ENCODE measurements at places on chromosomes 12 and 14.

DNA sequence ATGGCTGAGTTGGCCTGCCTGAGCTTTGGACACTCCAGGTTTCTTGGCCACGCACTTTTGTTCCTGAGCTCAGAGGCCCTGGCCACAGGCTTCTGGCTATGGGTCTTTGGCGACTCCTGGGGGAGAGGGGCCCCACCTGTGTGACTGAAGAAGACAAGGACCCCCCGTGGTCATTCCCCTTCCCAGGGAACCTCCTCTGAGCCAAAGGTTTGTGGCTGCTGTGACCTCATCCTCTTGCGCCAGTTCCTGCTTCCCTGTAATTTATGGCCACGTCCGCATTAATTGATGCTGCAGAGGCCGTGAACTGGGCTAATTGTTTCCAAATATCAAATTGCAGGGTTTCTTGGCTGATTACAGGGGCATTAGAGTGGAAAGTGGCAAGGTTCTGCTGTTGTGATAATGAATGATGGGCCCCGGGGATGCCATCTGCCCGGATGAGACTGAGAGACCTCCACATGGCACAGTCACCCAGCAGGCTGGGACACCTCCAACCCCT is 27.6 kb upstream of the NOS1 start:
- no peak for DNase-seq

- no peak for DNase-seq
Measured at GRCh38 chr12:28543021-28543890, 353.0 kb downstream of the CCDC91 start.

- DNase-seq = no peak
Measured at GRCh38 chr14:51298895-51299294, 58.8 kb downstream of the TMX1 start.

DNA sequence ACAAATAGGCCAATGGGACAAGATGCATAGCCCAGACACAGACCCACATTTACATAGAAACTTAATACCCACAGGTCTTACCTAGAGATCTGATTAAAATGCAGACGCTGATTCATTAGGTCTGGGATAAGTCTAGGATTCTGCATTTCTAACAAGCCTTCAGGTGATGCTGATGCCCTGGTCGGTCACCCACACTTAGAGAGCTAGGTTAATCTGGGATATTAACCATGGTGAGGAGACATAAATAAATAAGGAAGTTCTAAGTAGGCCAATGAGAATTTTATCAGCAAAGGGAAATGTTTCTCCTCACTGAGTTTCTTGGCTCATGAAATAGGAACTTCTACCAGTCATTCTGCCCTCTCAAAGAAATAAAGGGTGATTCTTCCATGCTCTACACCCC is 120.1 kb downstream of the BMP4 start:
- no peak for DNase-seq

GRCh38 chr12:66751432-66752113 is 72.7 kb upstream of the GRIP1 start:
- DNase-seq = no peak

DNA sequence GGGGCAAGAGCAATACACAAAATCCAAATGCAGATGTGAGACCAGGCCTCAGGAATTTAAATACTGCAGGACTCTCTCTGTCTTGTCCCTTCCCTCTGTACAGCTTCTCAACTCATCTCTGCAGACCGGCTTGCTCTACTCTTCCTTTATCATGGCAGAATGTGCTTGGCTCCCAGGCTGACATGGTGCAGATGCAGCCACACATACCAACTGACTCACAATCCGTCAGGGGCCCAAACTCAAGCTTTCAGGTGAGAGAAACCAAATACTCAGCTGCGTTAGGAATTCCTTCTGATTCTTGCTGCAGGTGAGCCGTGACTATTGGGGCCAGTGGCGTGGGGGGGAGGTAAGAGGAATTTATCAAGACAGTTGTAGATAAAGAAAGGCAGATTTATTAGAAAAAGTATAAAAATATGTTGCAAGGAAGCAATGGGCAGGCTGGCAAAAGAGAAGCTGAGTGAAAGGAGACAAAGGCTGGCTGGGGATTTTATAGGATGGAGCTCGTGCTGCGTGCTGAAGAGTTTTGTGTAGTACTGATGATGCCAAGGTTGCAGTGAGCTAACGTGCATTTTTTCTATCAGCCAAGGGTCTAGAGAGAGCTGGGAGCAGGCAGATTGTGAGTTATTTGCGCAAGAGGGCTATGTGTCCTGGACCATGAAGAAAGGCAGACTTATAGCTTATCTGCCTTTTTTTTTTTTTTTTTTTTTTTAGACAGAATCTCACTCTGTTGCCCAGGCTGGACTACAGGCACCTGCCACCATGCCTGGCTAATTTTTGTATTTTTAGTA is 5.0 kb upstream of the LGALS3 start:
- no peak for DNase-seq

GRCh38 chr12:12181511-12181910 is 85.3 kb downstream of the LRP6 start:
- no peak for DNase-seq

- DNase-seq = no peak
Measured at GRCh38 chr14:71711619-71712018, 220.6 kb upstream of the RGS6 start.

DNA sequence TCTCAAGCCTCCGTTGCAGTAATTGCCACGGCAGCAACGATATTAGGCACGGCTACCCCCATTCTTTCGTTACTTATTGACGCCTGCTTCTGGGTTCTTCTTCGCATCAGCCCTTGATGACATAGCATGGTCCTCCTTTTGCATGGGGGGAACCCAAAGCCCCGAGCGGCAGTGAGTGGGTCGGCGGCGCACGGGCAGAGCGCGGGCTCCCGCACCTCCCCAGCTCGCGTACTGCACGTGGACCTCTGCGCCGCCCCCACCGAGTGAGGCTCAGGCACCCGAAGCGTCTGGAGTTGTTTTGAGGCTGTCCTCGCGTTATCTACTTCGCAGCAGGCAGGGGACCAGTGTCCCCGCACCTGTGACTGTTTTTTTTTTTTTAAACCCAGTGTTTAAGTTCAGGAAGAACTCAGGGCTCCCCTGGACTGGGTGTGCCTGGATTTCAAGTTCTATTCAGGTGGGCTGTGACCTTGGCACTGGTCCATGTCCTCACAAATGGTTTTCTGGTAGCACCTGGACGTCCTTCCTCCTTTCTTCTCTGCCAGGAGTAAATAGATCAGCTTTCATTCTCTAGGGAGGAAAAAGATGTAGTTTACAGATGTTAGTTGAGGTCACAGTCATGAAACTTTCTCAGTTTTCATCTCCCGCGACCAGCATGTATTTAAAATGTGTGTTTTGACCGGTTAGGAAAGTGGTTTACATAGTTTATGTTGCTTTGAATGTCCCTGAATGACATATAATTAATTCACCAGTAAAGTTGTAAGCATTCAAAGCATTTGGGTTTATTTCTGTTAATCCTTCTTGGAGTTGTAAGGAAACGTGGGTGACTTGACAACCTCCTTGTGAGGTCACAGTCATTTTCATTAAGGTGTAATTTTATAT is 1.4 kb upstream of the FOXN4 start:
- no peak for DNase-seq

DNA sequence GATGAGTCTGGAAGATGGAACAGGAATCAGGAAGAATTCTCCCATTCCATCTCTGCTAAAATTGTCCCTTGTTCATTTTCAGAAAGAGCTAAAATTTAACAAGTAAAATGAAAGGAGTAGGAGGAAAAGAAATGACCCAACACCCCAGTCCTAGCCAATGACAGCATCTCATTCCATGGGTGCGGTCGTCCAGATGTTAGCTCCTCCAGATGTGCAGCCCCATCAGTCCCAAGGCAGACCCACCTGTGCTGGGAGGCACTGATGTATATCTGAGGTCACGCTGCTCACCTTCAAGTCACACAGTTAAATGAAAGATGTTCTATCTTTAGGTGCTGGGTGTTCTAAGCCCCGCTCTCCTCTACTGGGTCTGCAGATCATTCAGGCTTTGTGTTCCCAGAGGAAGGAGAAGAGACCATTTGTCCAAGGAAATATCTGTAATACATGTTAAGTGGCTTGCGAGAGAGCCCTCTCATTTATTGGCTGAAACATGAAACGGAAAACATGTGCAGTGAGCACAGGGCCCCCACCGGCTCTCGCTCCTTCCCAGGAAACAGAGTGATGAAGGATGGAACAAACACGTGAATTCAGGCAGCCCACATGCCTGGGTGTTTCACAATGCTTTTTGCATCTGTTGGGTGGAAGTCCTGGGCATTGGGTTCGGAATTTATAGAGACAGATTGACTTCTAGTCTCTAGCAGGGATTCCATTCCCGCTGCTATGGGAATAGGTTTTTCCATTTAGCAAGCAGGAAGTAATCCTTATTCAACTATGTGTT is 294.6 kb downstream of the NUAK1 start:
- no peak for DNase-seq

- peak; percentile 15 for DNase-seq
Measured at GRCh38 chr12:12467688-12468261, 94.9 kb downstream of the DUSP16 start.

DNA sequence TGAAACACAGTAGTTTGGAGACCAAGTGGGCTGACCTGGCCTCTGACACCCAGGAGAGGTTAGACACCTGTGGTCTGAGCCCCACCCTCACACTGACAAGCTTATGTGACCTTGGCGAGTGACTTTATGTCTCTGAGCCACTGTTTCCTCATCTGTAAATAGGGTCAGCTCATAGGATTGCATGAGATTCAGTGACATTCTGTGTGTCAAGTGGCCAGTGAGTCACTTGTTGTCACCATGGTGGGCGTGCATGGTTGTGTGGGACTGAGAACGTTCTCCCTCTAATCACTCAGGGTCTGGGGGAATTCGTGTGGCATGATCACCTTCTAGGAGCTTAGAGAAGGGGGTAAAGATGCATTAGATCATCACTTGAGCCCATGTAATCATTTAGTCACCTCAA is 146.4 kb downstream of the PHETA1 start:
- DNase-seq = no peak

DNA sequence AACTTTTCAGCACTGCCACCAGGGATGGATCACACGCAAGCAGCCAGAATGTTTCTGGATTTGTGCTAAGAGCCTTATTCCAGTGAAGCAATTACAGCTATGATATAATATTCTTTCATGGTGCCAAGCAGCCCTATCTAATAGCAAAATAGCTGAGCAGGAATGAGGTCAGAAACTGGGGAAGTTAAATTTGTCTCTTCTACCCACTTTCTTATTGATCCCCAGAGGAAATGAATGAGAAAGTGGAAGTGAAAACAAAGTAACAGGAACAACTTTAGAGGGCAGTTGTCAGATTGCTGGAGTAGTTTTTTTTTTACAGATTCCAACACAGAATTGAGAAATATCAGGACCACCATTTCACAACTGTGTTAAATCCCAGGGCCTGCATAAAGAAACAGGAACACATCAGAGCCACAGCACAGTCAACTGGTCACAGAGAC is 44.8 kb downstream of the GCH1 start:
- DNase-seq = no peak

DNA sequence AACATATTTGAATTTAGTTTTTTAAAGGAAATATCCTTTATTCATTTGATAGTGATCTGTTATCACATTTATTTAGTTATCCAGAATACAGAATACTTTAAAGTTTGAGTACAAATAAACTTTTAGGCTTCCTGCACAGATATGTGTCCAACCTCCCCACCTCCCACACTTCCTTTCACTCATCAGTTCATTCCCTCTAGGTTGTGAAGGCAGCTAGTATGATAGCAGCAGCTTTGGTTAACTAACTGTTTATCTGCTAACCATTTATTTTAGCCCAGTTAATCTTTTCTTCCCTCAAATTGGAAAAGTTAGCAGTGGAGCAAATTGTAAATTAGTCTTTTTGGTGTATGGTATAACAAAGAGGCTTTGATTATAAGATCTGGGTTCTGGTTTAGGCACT is 35.7 kb downstream of the CNOT2 start:
- no peak for DNase-seq

- peak; percentile 14 for DNase-seq
Measured at GRCh38 chr14:57390806-57391516, 575 bp downstream of the NAA30 start.

- DNase-seq = no peak
Measured at GRCh38 chr14:55505846-55506245, 65.4 kb upstream of the TBPL2 start.

DNA sequence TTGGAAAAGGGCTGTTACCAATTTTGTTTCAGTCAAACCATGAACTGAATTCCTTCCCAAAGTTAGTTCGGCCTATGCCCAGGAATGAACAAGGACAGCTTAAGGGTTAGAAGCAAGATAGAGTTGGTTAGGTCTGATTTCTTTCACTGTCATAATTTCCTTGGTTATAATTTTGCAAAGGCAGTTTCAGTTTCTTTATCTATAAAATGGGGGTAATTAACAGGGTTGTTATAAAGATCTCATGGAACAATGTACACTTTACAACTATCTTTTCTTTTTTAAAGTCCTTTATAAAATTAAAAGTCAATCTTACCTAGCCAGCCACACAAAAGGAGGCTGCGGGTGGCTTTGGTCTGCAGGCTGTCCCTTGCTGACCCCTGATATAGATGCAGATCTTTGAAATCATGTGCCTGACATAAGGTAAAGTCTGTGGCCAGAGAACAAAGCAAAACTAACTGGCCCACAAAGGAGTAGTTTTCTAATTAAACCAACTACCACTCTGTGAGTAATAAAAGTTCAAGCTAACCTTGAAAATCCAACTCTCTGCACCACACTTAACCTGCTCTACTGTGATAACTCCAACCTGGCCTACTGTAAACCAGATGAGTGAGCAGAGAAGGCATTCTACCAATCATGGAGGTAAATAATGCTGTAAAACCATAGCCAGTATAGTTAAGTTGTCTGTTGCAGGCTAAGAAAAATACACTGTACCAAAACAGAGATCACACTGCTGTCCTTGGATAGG is 49.5 kb downstream of the SLC38A1 start:
- DNase-seq = no peak

GRCh38 chr12:75020068-75020557 is 189.5 kb downstream of the KCNC2 start:
- no peak for DNase-seq

DNA sequence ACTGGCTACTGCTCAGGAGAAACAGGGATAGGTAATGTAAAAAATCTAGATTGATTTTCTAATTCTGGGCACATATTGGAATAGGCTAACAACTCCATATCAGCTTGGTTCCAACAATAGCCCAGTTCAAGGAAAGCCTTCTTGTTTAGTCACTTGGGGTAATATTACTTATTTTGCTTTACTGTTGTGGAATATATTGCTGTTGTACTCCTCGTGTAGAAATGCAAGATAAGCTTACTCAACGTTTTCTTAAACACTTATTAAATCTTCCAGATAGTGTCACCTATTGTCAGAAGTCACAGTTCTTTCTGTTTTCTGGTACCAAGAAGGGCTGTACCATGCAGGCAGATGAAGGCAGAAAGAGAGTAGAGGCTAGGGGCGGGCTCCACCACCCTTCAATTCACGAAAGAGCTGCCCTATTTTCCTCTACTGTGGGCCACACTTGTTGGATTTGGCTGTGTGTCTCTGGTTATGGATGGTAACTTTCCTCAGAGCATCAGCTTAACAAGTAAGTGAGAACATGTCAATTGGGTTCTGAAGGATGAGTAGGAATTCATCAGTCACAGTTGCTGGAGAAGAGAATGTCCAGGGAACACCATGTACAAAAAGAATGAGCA is 38.0 kb downstream of the CLMN start:
- no peak for DNase-seq

DNA sequence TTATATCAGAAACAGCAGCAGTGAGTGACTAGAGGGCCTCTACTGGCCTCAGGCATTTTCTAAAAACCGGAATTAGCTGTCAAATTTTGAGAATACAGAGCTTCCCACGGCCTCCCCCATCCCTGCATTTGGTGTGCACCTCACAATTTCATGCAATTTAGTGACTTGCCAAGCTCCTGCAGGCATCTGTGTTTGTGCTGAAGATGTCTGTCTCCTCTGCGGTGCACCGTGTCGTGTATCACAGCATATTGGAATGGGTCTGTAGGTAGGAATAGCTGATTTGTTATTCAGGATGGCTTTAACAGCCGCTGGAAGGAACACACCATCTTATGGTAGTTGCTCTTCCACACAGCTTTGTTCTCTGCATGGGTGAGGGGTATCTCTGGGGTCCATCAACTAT is 140.3 kb downstream of the SSPN start:
- DNase-seq = no peak

Data from activated T-cell treated with anti-CD3 and anti-CD28 coated beads for 24 hours (primary cell).